ENCODE measurements at places on chromosomes 11 and 22.

DNA sequence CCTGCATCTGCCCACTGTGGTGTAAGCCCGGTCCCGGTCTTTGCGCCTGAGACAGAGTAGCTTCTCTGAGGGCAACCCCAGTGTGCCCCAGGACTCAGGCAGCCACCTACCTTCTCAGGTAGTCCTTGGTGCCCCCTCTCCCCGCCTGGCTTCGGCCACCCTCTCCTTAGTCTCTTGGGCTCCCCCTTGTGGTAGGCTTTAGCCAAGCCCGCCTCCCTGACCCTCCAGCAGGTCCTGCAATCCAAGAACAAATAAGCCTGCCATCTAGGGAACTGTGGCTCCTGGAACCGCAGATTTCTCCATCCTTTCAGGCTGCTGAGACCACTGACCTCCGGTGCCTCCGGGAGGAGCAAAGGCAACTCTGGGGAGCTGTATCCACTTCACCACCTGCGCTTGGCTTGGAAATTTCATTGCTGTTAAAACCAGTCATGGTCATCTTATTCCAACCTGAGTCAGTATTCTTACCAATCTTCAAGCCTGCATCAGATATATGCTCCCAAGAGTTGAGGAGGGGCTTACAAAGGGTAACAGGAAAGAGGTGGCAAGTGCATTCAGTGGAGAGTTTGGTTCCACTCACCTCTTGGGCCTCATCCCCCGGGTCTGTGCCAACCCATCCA lies 52.8 kb upstream of the TENM4 start:
- peak; percentile 30 for DNase-seq

GRCh38 chr11:86799680-86800075 lies 664 bp upstream of the PRSS23 start:
- no peak for DNase-seq

DNA sequence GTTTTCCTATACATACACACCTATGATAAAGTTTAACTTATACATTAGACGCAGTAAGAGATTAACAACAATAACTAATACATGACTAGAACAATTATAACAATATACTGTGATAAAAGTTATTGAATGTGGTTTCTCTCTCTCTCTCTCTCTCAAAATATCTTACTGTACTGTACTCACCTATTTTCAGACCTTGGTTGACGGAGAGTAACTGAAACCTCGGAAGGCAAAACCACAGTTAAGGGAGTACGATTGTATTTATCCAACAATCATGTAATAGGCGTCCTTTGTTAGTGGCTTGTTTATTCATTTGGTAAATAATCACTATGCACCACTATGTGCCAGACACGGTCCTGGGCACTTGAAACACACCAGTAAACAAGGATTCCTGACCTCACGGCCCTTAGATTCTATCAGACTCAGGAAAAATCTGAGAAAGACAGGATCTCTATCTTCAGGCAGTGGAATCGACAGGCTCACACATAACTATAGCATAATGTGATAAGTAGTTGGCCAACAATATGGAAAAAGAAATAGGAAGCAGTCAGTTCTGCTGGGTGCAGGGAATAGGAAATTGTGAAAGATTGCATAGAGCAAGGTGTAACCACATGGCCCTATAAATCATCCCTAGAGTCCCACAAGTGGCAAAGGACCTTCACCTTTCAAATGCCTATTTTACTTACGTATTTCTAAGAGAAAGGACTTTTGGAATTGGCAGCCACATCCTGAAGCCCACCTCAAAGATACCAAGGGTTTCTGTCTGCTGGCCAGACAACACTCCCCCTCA lies 12.0 kb downstream of the ETS1 start:
- DNase-seq: peak; percentile 61

DNA sequence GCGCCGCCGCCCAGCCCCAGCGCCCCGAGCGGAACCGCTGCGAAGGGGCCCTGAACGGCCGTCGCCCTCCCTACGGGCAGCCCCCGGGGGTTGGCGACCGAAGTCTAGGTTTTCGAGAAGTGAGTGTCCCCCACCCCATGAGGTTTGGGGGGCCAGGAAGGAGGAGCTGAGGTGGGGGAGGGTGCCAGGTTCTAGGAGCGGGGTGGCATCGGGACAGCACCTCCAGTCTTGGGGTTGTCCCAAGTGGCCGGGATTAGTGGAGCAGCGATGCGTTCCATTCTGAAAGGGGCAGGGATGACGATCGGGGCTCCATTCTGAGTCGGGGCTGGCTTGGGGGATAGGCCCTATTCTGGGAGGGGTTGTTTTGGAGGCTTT lies 408 bp downstream of the PPP2R5B start:
- DNase-seq: no peak

DNA sequence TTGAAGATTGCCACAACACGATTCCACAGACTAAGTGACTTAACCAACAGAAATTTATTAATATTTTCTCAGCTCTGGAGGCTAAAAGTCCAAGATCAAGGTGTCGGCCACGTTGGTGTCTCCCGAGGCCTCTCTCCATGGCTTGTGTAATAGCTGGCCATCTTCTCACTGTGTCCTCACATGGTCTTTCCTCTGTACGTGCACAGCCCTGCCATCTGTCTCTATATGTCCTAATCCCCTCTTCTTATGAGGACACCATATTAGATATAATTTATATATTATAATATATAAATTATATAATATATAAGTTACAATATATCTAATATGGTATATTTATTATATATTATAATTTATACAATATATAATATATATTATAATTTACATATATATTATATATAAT lies 25.1 kb upstream of the SCGB1A1 start:
- DNase-seq: no peak
